ENCODE measurements at places on chromosomes 1 and 21.

DNA sequence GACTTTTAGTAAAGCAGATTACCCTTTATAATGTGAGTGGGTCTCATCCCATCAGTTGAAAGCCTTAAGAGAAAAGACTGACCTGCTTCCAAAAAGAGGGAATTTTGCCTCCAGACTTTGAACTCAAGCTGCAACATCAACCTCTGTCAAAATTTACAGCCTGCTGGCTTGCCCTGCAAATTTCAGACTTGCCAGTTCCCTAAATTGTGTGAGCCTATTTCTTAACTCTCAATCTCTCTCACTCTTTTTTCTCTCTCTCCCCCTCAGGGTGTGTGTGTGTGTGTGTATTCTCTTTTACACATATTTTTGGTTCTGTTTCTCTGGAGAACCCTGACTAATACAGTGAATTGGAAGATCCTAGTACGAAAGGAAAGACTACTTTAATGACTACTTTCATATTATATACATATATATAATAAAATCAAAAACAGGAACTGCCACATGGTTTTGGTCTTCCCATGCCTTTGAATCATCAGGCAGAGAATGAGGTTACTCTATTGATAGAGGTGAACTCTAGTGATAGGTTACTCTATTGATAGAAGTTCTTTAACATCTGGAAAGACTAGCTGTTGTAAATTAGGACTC lies 6.4 kb downstream of the OR2C3 start:
- DNase-seq = no peak

- DNase-seq = no peak
These were observed 215.9 kb downstream of the NEGR1 start for GRCh38 chr1:72066431-72066830.

DNA sequence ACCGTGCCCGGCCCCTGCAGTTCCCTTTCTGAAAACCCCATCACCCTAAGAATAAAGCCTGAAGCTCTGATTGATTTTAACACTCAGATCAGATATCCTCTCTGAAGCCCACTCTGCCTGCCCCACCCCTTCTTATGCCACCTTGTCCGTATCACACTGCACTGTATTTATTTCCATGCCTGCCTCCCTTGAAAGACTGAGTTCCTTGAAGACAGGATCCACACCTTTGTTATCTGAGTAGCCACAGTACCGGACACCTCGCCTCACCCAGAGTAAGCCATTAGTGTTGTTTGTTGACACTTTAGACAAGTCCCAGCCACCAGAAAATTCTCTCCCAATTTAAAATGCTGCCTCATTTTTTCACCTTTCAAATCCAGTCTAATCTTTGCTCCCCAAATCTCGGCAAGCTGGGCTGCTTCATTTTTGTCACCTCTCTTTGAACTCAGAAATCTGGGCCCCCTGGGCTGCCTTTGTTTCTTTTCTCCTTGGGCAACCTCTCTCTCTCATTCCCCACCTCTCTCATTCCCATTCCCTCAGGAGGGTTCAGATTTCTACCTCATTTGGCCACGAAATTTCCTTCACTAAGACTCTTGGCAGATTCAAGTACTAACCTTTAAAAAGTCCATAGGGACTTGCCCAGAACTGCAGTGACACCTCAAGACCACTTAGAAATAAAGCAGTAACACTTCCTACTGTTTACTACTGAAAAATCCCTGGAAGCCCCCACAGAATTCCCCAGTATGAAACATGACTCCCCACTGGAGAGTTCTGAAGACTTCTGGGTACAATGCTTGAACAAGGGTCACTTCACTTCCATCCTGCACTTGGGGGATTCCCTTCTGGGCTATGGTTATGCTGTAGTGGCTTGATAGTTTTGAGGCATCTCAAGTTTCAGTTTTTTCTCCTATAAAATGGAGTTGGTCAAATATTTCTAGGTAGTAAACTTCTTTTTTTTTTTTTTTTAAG lies 8.7 kb upstream of the PPP1R15B start:
- DNase-seq = no peak

GRCh38 chr21:30206551-30207251 lies 9.2 kb downstream of the CLDN8 start:
- no peak for DNase-seq

DNA sequence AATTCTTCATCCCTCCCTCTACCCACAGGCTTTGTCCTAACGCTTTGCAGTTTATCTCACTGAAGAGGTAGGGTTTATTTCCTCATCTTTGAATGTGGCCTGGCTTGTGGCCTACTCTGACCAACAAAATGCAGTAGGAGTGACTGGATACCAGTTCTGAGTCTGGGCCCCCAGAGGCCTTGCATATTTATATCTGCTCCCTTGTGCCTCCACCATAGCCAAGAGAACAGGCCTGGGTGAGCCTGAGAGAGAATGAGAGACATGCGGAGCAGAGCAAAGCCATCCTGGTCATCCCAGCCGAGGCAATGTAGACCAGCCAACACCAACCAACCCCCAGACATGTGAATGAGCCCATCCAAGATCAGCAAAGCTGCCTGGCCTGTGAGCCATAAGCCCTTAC lies 30.3 kb downstream of the SMIM12 start:
- DNase-seq = no peak

DNA sequence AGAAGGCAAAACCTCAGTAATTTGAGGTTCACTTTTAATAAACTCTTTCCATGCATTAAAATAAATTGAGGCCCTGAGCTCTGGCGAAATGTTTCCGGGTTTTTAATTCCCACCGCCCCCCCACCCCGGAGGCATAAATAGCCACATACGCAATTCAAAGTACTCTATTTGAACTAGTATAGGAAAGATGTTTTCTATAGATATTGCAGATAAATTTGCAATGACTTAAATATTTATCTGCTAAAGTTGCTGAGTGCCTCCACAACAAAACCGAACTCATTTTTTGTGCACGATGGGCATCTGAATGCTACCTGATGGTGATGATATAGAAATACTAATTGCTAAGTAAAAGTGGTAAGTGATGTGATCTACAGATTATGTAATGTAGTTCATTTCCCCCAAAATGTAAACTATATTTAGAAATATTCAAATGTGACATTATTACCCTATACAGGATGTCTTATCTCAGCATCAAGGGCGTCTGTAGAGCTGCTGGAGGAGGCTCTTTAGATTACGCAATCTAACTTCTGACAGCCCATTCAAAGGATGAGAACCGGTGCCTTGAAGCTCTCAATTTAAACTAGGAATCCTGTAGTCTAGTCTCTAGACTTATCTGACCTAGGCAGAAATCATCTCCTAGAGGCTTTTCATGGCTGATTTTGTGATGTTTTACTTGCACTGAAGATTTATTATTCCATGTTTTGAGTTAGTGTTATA lies 8.5 kb downstream of the IRF2BP2 start:
- DNase-seq = no peak

- DNase-seq = no peak
These were observed 54.7 kb downstream of the RHBG start for GRCh38 chr1:156423422-156424352.

DNA sequence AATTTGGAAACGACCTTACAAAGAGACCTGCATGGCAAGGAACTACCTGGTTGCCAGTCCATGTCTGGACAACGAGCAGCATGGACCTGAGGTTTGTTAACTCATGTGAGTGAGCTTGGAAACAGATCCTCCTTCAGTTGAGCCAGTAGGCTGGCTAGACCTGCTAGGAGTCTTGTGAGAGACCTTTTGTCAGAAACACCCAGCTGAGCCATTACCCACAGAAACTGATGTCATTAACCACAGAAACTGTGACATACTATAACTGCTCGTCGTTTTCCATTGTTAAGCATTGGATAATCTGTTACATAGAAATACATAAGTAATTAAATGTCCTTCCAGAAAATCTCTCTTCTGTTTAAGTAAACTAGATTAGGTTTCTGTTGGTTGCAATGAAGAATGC lies 211.1 kb upstream of the C21orf91 start:
- no peak for DNase-seq

- no peak for DNase-seq
These were observed 29.4 kb downstream of the MIER1 start for GRCh38 chr1:66954208-66954607.

GRCh38 chr21:38333301-38334272 lies 76.8 kb downstream of the KCNJ15 start:
- no peak for DNase-seq

All from SHP77 treated with DMSO at 0.1 percent for 48 hours (cell line).